ENCODE measurements at places on chromosomes 7 and 10.
A peak's percentile ranks its signal among the peaks of the same experiment; 100 is the strongest.

GRCh38 chr7:87474533-87475358 is 734 bp downstream of the ABCB4 start:
- peak; percentile 20 for DNase-seq

DNA sequence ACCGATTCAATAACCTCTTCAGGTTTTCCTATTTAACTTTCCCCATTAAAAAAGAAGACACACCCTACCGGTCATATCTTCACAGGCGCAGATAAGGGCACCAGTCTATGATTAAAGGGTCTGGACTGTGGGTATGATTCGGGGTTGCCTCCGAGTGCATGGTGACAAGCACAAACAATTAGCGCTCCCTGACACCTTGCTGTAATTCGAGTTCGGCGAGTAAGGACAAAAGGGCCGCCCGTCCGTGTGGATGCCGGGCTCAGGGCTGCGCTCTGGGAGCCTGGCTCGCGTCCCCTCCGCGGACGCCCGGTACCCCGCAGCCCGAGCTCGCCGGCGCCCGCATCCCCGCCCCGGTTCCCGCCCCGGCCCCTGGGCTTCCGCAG is 111.9 kb upstream of the RHEB start:
- no peak for DNase-seq

DNA sequence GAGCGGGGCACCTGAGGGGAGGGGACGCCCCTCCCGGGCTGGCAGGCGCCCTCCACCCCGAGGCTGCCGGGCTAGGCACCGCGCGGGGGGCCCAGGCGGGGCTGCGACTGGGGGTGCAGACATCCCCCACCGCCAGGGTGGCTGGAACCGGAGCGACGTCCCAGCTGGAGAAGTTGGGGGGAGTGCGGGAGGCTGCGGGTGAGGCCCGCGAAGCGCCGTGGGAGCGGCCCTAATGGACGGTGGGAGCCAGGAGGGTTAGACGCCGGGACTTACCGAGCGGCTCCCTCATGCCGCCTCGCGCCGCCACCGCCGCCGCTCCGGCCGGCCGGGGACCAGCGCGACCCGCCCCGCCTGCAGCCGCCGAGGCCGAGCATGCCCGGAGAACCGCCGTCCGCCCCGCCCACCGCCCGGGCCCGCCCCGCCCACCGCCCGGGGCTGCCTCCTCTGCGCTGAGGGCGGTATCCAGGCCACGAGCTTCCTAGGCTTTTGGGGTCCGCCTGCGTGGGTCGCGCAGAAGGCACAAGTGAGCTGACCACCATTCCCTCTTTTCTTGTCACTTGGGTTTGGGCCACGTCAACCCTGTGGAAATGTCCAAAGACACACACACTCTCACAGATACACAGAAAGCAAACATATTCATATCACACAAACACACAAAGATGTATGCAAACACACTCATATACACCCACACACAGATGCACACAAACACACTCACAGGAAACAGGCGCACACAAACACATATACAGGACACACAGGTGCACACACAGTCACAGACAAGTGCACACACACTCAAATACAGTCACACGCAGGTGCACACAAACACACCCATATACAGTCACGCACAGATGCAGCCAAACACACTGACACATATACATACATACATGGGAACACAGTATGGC is at the start of gene JCAD:
Gene JCAD, minus strand, starts transcription at position 378 of the 899 bp plus-strand sequence. CDS start 11,774 bp downstream, outside the sequence.
- DNase-seq = peak; percentile 94

- DNase-seq = peak; percentile 29
These were observed 239.0 kb downstream of the DIP2C start for GRCh38 chr10:450463-450862.

DNA sequence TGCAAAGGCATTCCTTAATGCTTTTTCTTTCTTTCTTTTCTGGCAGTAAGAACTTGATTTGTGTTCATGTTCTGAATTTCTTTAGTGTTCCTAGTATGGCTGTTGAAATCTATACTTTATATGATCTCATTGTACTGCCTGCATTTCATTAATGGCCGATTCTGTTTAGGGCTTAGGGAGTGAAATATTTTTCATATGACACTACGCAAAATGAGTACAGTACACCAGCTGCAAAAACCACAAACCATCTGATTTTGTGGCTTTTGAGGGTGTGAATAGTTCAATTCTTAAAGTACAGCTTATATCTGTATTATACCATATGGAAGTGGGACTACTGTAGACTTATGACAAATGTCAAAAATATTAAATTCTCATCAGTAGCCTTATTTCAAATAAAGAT is 69.1 kb upstream of the FOXP2 start:
- DNase-seq = no peak

DNA sequence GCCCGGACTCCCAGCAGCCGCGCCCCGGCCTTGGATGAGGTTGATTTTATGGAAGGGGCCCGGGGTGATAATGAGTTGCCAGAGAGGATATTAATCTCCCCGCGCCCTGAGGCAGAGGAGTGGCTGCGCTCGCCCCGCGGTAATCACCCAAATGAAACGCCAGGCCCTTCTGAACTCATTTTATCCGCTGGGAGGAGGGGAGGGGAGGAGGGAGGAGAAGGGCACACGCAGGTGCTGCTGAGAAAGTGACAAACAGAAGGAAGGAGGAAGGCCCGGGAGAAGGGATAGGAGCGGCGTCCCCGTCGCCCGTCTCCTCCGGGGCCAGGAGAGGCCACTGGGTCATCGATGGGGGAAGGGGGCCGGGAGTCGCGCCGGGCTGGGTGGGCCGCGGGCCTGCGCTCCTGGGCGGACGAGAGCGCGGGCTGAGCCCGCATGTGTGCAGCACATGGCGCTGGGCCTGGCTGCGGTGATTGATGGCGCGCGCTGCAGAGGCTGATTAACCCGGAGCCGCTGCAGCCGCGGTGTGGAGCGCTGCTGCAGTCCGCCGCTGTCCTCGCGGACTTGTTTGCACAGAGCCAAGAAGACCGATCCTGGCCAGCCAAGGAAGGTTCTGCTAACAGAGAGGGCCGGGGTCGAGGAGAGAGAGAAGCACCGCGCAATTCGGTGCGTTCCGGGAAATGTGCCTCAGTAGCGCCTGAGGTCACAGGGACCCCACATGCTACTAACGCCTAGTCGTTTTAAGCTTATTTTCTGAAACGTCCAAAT is 6.5 kb downstream of the MNX1 start:
- DNase-seq = peak; percentile 75

GRCh38 chr10:124283215-124283948 is 135.3 kb downstream of the OAT start:
- no peak for DNase-seq

- no peak for DNase-seq
These were observed 141.6 kb downstream of the MGMT start for GRCh38 chr10:129608653-129609052.
